ENCODE measurements at places on chromosomes 3 and 15. TPM values are rescaled to one million over a fixed set of nuclear protein-coding genes. Genes with fewer than 3 reads are reported as not detected.

GRCh38 chr3:176795891-176796290, 401.4 kb downstream of the TBL1XR1 start:
- no peak for DNase-seq

DNA sequence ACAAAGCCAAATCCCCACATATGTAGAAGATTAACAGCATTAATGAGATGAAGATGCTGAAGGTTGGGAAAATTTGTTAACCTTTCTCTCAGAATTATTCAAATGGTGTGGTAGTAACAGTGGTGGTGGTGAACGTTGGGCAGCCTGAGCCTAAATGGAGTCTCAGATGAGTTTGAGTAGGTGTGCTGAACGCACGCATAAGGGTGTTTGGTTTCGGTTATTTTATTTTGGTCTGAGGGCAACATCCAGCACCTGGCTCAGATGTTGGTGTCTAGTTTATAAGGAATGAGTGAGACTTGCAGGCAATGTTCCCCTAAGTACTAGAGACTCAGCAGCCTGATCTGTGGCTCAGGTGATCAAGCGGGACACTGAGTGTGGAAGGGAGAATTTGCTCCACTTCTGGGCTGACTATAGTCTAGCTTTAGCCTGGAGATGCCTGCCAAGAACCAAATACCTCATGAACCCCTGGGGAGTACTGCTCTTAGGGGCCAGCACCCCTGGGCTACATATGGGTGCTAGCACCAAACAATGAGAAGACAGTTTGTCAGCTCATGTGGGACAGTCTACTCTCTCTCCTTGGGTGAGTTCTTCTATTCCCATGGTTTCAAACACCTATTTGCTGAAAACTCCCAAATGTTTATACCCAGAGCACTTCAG, 39.5 kb upstream of the ATP2C1 start:
- DNase-seq: no peak

- no peak for DNase-seq
These were observed 37.5 kb downstream of the TPM1 start for GRCh38 chr15:63079947-63080626.

- no peak for DNase-seq
These were observed 22.0 kb upstream of the RBSN start for GRCh38 chr3:15120986-15121385.

DNA sequence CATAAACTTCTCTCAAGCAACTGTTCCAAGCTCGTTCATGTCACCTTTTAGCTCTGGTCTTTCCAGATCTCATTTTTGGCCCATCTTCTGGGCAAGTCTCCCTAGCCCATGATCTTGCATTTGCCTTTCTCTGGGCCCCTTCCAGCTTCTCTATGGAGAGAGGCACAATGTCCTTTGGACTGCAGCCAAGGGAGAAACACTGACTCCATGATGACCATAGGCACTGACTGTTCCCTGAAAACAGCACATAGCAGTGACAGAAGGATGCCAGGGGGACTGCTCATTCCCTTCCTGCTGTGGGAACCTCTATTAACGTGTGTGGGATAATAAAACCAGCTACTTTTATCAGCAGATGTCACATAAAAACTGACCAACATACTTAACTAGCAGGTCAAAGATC, 60.3 kb downstream of the STRIT1 start:
- peak; percentile 51 for DNase-seq

DNA sequence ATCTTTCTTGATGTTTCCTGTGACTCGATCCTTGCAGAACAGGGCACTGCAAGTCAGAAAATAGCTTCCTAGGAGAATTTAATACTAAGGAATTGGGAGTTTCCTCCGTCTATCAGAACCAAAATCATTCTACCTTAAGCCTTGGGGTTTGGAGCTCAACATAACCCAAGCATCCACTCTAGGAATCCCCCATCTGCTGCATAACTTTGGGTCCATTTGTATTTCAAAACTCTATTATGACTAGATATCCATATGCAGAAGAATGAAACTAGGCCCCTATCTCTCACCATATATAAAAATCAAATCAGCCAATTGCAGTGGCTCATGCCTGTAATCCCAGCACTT, 61.7 kb upstream of the AKAP13 start:
- DNase-seq: no peak

GRCh38 chr3:71581457-71582035, 2.0 kb downstream of the FOXP1 start:
- DNase-seq: peak; percentile 25

DNA sequence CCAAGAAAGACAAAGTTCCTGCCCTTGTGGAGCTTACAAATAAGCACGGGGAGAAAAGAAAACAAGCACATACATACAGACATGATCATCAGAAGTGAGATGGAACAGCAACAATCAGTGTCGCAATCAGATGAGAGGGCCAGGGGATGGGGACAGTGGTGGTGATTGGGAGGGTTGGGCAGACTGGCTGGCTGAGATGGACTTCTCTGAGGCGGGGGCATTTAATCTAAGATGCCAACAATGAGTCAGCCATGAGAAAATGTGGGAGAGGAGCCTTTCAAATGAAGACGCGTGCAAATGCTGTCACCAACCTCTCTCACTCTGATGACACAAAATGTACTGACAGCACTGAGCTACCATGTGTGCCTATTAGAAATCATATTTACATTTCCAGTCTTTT, 81.4 kb downstream of the NCEH1 start:
- DNase-seq: no peak

DNA sequence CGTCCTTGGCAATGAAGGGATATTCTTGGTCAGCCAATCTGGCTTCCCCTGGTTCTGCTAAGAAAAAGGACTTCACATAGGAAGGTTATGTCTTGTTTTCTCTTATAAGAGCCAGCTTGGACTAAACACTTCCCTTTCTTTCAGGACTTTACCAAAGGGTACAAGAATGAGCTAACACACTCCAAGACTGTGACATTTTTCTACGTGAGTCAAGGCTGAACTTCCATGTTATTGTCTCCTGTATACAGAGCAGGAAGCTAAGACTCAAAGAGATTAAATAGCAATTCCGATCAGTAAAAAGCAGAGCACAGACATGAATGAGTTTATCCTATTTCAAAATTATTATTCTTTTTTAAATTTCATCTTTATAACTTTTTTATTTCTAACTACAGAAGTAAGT, 63.3 kb upstream of the STT3B start:
- DNase-seq: no peak

DNA sequence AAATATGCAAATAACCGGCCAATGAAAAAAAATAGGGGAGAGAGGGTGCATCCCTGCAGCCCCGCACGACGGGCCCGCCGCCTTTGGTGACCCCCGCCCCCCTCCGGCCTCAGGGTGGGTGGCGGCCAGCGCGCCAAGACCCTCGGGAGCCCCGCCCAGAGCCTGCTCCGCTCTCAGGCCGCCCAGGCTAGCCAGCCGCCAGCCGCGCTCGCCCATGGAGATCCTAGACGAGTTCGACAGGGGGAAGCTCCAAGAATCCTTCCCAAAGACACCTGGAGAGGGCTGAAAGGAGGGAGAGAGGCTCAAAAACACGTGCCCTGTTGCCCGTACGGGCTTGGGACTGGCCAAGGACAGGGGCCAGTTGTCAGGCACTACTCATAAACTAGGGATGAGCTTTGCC, 434.0 kb downstream of the NR2F2 start:
- DNase-seq: no peak

DNA sequence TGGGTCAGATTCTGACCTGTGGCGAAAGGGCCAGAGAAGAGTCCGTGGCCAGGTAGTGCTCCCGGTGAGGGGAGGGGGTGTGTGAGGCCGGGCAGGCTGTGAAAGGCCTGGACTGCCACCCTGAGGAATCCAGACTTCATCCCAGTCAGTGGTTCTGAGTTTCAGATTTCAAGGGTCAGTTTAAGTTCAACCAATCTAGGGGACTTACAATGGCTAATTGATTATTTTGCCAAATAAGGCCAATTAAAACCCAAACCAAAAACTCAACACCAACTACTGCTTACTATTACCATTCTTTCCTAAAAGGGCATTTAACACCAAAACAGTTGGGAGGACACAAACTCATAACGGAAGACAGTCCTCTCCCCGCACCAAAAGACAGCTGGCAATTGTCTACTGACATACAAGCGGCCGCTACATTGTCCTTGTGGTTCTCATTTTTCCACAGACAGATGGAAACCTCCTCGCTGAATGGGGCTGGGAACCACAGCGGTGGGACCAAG, 30.5 kb downstream of the TMEM44 start:
- no peak for DNase-seq

DNA sequence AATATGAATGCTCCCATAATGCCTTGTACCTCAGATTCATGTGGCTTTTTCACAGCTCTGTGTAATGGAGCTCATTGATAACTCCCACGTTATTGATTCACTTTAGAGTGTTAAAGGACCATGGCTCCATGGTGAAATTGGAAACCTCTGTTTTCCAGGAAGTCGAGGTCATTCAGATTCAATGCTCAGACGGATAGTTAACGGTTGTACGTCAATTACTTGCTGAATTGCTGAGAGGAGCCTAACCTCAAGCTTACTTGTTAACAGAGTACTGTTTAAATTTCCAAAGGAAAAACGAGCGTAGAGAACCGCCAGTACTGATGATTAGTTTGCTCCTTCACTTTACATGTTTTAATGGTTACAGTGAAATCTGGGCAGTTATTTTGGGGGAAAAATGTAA, 11.1 kb downstream of the ABHD17C start:
- DNase-seq: no peak

DNA sequence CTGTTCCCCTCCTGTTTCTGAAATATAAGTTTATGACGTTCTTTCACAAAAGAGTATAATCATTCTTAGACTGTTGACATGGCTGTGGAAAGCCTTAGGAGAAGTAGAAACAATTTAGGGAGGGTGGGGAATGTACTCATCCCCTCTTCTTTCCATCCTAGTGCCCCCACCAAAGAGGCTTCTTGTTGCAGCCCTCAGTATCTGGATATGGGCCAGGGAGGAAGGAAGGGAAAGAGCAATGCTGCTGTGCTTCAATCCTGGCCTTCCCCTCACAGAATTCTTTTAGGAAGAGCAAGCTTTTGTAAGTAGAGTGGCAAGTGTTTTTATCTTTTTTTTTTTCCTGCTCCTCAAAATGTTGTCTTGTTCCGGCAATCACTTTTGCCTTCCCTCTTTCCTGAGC, 1.7 kb downstream of the INAFM2 start:
- no peak for DNase-seq

The GOLGA6L7 gene
- not detected for total RNA-seq

The PODXL2 gene
- total RNA-seq: 43.6 TPM

The GOLGA6L4 gene
- total RNA-seq: 2.0 TPM

The CCDC12 gene
- 47.5 TPM for total RNA-seq

The LXN gene
- total RNA-seq: 42.8 TPM

The KBTBD13 gene
- not detected for total RNA-seq

All from Calu3 (cell line).